ENCODE measurements at places on chromosomes 6 and 20.

- no peak for DNase-seq
These were observed 118.7 kb upstream of the RIPOR2 start for GRCh38 chr6:25054469-25054868.

DNA sequence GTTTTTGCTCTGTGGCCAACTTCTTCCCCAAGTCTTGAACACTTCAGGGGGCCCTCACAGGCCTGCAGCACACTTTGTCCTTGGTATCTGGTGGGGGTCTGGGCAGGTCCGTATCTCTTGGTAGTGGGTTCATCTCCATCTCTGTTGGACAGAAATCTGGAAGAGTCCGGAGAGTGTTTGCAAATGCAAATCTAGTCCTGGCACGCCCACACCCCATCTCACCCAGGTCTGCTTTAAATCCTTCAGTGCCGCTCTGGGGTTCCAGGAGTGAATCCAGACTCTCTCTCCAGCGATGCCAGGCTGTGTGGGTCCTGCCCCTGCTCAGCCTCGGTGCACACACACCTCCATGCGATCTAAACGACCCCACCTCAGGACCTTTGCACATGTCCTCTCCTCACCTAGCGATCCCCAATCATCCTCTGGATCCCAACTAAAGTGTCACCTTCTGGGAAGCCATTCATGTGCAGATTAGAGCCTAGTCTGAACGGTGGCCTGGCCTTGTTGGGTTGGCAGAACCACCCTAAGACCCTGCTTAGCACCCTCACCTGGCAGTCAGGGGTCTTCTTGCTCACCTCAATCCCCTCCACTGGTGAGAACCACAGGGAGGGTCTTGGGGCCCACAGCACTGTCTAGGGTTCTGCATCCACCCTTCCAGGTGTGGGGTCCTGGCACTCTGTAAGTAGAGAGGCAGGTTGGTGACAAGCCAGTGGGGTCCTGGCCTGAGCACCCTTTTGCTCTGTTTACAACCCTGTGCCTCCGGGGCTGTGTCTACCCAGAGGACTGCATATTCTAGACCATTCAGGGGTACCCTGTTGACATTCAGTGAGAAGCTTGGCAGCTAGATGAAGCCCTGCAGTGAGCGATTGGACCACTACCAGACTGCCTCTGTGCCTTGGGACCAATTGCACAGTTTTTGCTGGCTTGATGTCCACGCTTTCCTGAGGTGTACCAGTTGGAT, 100.8 kb downstream of the SYCP2 start:
- no peak for DNase-seq

GRCh38 chr6:30826961-30827342, 57.4 kb upstream of the DDR1 start:
- DNase-seq = no peak

GRCh38 chr6:132107896-132108295, 156.7 kb upstream of the CCN2 start:
- no peak for DNase-seq

- DNase-seq = no peak
These were observed 614.2 kb downstream of the TENT5A start for GRCh38 chr6:81138236-81138635.

DNA sequence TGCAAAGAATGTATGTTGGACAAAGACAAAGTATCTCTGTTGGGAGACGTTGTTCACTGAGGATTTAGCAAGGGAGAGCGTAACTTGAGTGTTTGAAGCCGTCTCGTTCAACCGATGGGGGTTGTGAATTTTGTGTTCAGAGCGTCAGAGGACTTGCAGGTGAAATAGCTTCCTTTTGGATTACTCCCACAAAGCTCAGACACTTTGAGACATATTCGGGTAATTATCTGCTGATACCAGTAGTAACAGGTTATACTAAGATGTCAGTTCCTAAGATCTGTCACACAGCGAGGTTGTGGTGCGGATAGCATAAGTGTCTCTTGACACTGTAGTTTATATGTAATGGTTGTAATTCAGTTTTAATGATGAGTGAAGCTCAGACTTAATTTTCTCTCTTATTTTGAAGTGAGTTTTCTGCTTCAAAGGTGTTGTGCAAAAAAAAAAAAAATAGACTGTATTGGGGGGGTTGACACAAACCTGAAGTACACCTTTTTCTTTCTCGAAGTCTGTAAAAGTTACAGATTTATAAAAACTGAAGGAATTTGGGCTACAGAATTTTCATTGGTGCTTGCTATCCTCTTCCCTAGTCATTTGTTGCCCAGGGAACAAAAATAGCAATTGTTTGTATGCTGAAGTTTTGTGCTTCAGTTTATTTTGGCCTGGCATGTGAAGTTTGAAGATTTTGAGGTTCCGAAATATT, 1.7 kb downstream of the ASXL1 start:
- no peak for DNase-seq

DNA sequence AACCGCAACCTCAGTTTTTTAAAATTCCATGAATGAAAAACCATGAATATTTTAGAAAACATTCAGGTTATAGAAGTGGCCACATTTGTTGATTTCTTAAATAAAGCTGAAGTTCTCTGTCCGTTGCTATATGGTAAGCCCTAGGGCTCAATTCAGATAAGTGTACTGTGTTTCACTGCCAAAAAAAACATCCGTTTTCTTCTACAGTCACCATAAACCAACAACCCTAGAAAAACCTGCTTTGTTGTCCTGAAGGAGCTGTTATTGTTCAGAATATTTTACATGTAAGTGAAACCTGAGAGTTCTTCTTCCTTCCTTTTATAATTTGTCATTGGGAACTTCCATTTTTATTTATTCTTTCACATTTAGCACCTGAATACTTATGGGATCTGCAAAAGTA, 274.1 kb downstream of the TFAP2A start:
- DNase-seq = peak; percentile 7

GRCh38 chr20:25067102-25067987, 9.4 kb upstream of the ACSS1 start:
- DNase-seq = no peak

DNA sequence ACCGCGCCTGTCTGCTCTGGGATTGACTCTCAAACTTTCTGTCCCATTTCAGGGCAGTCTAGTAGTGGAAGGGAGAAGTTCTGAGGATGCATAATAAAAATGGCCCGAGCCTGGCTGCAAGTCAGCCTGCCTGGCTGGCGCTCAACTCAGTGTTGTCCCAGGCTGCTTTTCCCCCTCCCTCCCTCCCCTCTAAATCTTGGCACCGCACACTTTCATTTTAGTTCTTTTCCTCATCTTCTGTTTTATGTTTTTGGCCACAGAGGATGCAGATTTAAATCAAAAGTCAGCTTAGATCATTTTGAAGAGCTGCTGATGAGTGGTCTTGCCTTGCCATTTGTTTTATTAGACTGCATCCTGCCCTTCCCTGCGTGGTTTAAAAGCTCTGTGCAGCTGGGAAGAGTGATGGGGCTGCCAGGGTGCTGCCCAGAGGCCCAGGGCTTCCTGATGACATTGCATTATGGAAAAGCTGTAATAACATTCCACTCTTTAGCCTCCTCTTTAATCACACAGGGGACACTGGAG, 6.5 kb upstream of the UQCC2 start:
- DNase-seq = peak; percentile 51

- peak; percentile 0 for DNase-seq
These were observed 100.8 kb upstream of the NEDD9 start for GRCh38 chr6:11333132-11333849.

DNA sequence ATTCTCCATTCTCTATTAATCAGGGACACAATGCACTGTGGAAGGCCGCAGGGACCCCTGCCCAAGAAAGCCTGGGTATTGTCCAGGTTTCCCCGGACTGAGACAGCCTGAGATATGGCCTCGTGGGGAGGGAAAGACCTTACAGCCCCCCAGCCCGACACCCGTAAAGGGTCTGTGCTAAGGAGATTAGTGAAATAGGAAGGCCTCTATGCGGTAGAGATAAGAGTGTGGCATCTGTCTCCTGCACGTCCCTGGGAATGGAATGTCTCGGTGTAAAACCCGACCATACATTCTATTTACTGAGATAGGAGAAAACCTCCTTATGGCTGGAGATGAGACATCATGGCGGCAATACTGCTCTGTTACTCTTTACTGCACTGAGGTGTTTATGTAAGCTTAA, 15.7 kb upstream of the EIF2S2 start:
- no peak for DNase-seq

DNA sequence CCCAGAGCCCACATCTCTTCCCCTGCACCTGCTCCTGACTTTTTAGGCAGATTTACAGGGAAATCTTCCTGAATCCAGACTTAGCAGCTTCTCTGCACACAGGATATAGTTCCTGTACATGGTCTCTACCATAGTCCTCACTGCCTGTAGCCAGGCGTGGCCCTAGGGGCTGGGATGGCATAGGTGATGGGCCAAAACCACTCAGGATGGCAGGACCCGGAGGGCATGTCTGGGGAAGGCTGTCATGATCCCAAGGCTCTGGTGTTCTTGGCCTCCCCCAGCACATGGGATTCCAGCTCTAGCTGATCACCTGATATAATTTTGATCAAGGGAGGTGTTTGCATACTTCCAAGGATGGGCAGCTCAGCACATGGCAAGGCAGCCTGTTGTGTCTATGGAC, 58.0 kb downstream of the TOX2 start:
- no peak for DNase-seq

DNA sequence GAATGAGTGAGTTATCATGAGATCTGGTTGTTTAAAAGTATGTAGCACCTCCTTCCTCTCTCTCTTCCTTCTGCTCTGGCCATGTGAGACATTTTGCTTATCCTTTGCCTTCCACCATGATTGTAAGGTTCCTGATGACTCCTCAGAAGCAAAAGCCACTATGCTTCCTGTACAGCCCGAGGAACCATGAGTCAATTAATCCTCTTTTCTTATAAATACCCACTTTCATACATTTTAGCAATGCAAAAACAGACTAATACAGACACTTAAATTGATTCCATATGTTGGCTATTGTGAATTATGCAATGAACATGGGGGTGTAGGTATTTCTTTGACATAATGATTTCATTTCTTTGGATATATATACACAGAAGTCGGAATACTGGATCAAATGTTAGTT, 792.8 kb upstream of the EYS start:
- DNase-seq = no peak

DNA sequence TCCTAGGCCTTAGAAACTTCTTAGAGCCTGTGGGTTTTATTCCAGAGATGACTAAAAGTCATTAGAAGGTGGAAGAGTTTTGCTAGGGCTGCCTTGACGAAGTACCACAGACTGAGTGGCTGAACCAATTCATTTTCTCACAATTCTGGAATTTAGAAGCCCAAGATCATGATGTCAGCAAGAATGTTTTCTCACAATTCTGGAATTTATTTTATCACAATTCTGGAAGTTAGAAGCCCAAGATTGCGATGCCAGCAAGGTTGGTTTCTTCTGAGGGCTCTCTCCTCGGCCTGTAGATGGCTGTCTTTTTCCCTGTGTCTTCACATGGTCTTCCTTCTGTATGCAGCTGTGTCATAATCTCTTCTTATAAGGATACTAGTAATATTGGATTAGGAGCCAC, 672.9 kb upstream of the MARCKS start:
- DNase-seq = no peak

DNA sequence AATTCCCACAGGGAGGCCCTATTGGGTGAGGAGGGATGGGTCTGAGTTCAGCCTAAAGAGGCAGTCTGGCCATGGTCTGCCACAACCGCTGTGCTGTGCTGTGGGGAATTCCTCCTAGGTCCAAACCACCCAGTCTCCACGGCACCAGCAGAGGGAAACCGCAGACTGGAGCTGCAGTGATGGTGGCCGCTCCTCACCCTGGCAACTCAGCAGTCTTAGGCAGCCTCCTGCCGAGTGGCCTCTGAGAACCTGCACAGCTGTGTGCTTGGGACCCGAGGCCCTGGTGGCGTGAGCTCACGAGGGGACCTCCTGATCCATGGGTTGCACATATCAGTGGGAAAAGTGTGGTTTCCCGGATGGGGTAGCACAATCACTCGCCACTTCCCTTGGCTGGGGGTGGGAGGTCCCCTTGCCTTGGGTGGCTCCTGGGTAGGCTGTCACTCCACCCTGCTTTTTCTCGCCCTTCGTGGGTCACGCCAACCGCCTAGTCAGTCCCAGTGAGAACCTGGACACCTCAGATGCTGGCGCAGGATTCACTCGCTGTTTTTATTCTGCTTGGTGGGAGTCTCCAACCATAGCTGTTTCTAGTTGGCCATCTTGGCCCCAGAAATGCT, 242.2 kb downstream of the CDH26 start:
- no peak for DNase-seq

GRCh38 chr20:58228484-58229197, at the start of gene ANKRD60:
TSS of gene ANKRD60 (minus strand) at chr20:58228653. CDS start at chr20:58228653, 0 bp downstream.
- DNase-seq = peak; percentile 15

GRCh38 chr6:128474481-128474880, 45.9 kb downstream of the PTPRK start:
- no peak for DNase-seq

DNA sequence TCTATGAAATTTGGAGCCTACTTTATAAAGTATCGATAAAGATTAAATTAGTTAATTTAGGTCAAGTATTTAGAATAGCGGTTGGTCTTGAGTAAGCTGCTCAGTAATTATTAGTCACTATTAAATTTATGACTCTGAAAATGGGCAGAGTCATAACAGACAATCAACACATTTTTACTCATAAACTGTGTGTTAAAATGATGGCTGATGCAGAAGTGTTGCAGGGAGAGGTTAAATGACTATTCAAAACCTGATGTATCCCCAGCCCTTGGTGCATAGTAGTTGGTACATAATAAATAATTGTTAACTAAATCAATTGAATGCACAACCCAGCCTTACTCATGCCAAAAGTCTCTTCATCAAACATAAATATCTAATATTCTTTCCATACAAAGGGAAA, 30.6 kb downstream of the HIVEP2 start:
- DNase-seq = no peak

- DNase-seq = peak; percentile 40
These were observed 8.4 kb downstream of the MAPRE1 start for GRCh38 chr20:32828029-32828680.

GRCh38 chr6:109922851-109923250, 55.3 kb upstream of the GPR6 start:
- DNase-seq = no peak

GRCh38 chr6:25389471-25389870, 110.3 kb downstream of the CARMIL1 start:
- no peak for DNase-seq

DNA sequence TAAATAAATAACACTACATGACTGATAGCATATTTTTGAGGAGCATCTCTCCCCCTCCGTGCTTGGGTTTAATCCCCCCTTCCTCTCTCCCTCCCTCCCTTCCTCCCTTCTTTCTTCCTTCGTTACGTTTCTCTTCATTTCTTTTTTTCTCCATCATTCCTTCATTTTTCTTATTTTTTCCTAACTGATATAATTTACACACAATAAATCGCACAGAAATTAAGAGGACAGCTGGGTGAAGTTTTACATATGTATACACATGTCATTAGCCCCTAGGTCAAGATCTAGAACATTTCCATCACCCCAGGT, 51.4 kb upstream of the EZR start:
- DNase-seq = no peak

- no peak for DNase-seq
These were observed 86.9 kb downstream of the MLIP start for GRCh38 chr6:54198134-54198533.
